Activated CD8-positive, alpha-beta memory T cell treated with anti-CD3 and anti-CD28 coated beads, Interleukin-2, amount 10 ng/mL, durations not matched to agents 7 days and 5 days (primary cell): ENCODE measurements at places on chromosomes 6 and 20. TPM values are rescaled to one million over a fixed set of nuclear protein-coding genes. Genes with fewer than 3 reads are reported as not detected.

Gene UNC5CL
- 1.3 TPM for total RNA-seq

DNA sequence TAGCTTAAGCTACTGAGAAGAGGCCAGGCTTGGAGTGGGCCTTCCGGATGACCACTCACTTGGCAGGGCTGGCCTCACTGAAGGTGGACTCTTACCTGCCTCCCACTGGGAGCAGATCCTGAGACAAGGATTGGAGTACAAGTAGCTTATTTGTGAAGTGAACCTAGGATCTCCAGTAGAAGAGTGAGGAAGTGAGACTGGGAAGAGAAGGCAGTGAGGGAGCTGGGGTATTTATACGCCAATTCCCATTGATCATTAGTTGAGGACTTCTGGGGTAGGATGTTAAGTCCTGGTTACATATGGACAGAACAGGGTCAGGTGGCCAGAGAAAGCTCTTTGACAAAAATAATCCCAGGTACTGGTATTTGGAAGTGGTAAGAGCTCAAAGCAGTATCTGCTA, 32.3 kb upstream of the RNF24 start:
- H3K36me3 ChIP-seq, result no peaks in the 10 kb centered on the region
- DNase-seq, result no peak
- H3K4me1 ChIP-seq, result no peaks in the 10 kb centered on the region
- no peak overlapping the region for H3K4me3 ChIP-seq
- H3K27ac ChIP-seq, result no peak overlapping the region
- peaks cover 5% of the 10 kb centered on the region for H3K27me3 ChIP-seq

GRCh38 chr6:98107801-98108200, 726.6 kb upstream of the POU3F2 start:
- H3K4me1 ChIP-seq, result no peaks in the 10 kb centered on the region
- no peaks in the 10 kb centered on the region for H3K27me3 ChIP-seq
- DNase-seq, result no peak
- H3K4me3 ChIP-seq, result no peak overlapping the region
- no peak overlapping the region for H3K27ac ChIP-seq

DNA sequence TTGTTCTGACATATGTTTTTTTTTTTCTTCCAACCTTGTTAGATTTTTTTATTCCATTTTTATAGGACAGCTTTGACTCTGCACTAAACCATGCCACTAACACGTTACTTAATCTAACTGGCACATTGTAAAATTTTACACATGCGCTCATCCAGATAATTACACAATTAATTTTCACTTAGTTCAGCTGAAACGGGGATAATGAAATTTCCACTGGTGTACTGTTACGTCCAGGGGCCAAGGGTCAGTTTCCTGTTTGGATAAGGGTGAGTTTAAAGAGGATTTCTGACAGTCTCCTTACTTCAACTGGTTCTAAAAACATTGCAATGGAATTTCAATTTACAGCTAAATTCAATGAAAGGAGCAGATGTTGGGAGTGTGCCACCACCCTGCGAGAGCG, 221.8 kb upstream of the CEP162 start:
- no peak for DNase-seq
- H3K27ac ChIP-seq, result no peak overlapping the region
- no peaks in the 10 kb centered on the region for H3K27me3 ChIP-seq
- H3K4me1 ChIP-seq, result no peaks in the 10 kb centered on the region
- no peak overlapping the region for H3K4me3 ChIP-seq

GRCh38 chr6:142470421-142470820, 168.6 kb downstream of the ADGRG6 start:
- DNase-seq, result no peak
- no peak overlapping the region for H3K27ac ChIP-seq
- no peaks in the 10 kb centered on the region for H3K36me3 ChIP-seq
- H3K4me3 ChIP-seq, result no peak overlapping the region
- no peaks in the 10 kb centered on the region for H3K4me1 ChIP-seq

Gene IP6K3
- total RNA-seq, result not detected

DNA sequence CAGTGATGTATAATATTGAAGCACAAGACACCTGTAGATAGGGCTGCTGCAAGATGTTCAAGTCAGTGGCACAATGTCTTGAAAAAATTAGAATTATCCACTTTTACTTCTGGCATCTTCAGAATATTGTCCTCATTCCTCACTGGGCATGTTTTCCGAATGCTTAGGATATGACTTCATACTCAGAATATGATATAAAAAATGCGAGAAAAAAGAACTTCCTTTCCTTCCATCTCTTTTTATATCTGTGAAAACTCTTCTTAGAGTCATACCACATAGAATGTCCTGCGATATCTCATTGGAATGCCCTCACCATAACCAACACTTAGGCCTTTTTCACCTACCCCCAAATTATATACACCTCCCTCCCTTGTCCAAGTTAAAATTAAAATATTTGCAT, 4.6 kb downstream of the MAS1L start:
- DNase-seq, result no peak
- peaks cover 27% of the 10 kb centered on the region for H3K27me3 ChIP-seq
- H3K27ac ChIP-seq, result no peak overlapping the region
- H3K4me3 ChIP-seq, result no peak overlapping the region

Gene TENT5A
- 3.7 TPM for total RNA-seq

Gene RPP21
- total RNA-seq, result 44.0 TPM

GRCh38 chr6:33929575-33930288, 125.9 kb upstream of the MLN start:
- no peak overlapping the region for H3K27ac ChIP-seq
- H3K4me1 ChIP-seq, result peaks cover 3% of the 10 kb centered on the region
- DNase-seq, result no peak
- H3K27me3 ChIP-seq, result peaks cover 28% of the 10 kb centered on the region

Gene RAET1G
- not detected for total RNA-seq

- peaks cover 22% of the 10 kb centered on the region for H3K27me3 ChIP-seq
- H3K4me1 ChIP-seq, result peaks cover 19% of the 10 kb centered on the region
- no peak overlapping the region for H3K4me3 ChIP-seq
- H3K27ac ChIP-seq, result no peak overlapping the region
These were observed 24.4 kb upstream of the EDN1 start for GRCh38 chr6:12265791-12266190.

DNA sequence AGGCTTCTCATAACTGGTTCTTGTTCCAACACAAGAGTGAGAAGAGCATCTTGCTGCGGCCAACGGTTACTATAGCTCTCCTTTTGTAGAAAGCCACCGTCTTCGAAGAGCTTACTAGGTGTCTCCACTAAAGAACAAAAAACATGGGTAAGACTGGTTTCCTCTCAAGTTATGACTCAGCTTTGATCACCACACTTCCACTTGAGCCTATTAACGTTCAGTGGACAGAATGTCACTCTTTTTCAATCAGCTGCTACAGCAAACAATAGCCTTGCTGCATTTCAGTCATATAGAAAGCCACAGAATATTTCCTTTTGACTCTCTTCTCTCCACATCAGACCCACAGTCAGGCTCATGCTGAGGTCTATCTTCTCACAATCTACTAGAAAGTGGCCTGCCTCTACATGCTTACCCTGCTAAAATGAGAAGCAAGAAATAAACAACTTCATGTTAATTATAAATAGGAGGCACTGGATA, 243.5 kb upstream of the PREP start:
- DNase-seq, result peak; percentile 92
- peak overlapping the region; percentile 60 for H3K4me3 ChIP-seq
- H3K36me3 ChIP-seq, result peaks cover 47% of the 10 kb centered on the region
- H3K27me3 ChIP-seq, result no peaks in the 10 kb centered on the region
- H3K4me1 ChIP-seq, result peaks cover 92% of the 10 kb centered on the region
- H3K27ac ChIP-seq, result peak overlapping the region; percentile 99

GRCh38 chr6:68638230-68638900, 3.3 kb downstream of the ADGRB3 start:
- DNase-seq, result no peak
- H3K27ac ChIP-seq, result no peak overlapping the region
- H3K4me3 ChIP-seq, result no peak overlapping the region
- no peaks in the 10 kb centered on the region for H3K36me3 ChIP-seq
- peaks cover 14% of the 10 kb centered on the region for H3K4me1 ChIP-seq

- no peaks in the 10 kb centered on the region for H3K36me3 ChIP-seq
- H3K27ac ChIP-seq, result no peak overlapping the region
- H3K4me1 ChIP-seq, result no peaks in the 10 kb centered on the region
- H3K27me3 ChIP-seq, result peaks cover 31% of the 10 kb centered on the region
- DNase-seq, result no peak
These were observed 50.8 kb upstream of the NRN1 start for GRCh38 chr6:6057442-6058053.

GRCh38 chr6:17233531-17233930, 47.6 kb upstream of the RBM24 start:
- H3K27ac ChIP-seq, result no peak overlapping the region
- DNase-seq, result no peak
- H3K36me3 ChIP-seq, result no peaks in the 10 kb centered on the region
- H3K27me3 ChIP-seq, result no peaks in the 10 kb centered on the region

DNA sequence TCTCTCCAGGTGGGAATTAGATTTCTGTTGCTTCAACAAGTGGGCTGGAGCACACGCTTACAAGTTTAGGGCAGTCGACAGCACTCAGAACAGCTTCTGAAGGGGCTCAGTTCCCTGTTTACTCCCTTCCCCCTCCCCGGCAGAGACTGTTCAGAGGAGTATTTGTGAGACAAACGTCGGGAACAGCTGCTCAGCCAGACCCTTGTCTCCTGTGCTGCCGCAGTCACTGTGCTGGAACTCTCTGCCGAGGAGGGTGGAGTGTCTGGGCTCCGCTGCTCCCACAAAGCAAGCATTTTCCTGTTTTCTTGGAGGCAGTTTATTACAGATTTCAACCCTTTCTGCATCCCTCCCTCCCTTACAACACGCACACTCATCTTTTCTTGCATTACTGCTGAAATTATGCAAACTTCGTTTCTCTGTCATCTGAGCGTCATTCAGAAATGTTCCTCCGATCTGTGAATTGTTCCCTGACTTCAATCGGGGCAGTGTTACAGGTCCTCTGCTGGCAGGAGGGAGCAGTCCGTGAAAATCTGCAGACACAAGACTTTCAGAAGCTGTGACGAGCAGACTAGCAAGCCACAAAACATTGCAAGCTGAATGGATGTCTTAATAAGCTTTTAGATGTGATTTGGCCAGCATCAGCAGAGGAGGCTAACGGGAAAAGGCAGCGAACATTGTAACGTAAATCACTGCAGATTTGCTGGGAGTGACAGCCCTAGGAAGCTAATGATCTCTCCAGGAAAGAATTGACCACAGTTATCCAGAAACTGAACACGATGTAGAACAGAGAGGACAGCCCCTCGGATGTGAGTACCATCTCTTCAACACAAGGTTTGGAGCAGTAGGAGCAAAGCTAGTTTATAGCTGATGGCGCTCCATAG, 76.2 kb downstream of the LYRM2 start:
- DNase-seq, result no peak
- peaks cover 15% of the 10 kb centered on the region for H3K27me3 ChIP-seq
- no peaks in the 10 kb centered on the region for H3K36me3 ChIP-seq
- no peak overlapping the region for H3K27ac ChIP-seq

DNA sequence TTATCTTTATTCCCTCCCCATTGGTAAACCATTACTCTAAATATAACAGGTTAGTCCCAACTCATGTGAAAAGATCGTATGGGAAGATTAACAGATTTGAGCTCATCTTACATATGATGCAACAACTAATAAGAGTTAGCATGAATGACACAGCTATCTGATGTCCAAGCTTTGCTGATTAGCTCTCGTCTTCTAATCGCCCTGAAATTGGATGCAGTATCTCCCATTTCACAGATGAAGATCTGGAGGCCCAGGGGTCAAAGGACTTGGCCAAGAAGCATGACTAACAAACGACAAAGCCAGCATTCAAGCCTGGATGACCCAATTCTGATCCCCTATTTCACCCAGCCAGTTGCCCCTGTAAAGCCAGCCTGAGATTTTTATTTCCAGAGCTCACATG, 8.4 kb upstream of the BMP7 start:
- peaks cover 42% of the 10 kb centered on the region for H3K27me3 ChIP-seq
- no peaks in the 10 kb centered on the region for H3K4me1 ChIP-seq
- H3K36me3 ChIP-seq, result no peaks in the 10 kb centered on the region
- no peak overlapping the region for H3K27ac ChIP-seq

Gene CRISP3
- not detected for total RNA-seq

- peaks cover 38% of the 10 kb centered on the region for H3K27me3 ChIP-seq
- H3K27ac ChIP-seq, result no peak overlapping the region
- DNase-seq, result no peak
These were observed 12.7 kb upstream of the JAG1 start for GRCh38 chr20:10686356-10687133.

Gene MAS1
- total RNA-seq, result not detected

DNA sequence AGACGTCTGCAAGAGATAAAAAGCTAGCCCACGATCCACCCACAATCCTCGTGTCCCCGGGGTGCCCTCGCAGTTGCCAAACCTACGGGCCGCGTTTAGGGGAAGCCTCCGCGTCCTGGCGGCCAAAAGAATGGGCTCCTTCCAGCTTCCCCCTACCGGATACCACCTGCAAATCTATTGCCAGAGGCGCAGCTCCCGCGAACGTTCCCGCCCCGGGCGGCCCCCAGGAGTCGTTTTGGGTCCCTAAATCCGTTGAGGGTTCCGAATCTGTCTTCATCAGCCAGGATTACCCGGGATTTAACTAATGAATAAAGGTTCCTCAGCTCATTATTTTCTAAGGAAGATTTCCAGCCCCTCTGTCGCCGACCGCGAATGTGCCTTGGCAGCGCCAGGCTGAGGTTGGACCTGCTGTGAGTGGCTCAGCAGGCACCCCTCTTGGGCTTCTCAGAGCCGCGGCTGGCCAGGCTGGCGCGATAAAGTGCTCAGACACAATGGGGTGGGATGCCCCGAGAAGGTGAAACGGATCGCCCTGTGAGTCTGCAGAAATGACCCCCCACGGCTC, 2.8 kb upstream of the VSX1 start:
- no peak for DNase-seq
- H3K36me3 ChIP-seq, result peaks cover 2% of the 10 kb centered on the region
- no peak overlapping the region for H3K4me3 ChIP-seq
- H3K27me3 ChIP-seq, result peaks cover 61% of the 10 kb centered on the region
- H3K4me1 ChIP-seq, result peaks cover 10% of the 10 kb centered on the region

Gene TFAP2B
- not detected for total RNA-seq

DNA sequence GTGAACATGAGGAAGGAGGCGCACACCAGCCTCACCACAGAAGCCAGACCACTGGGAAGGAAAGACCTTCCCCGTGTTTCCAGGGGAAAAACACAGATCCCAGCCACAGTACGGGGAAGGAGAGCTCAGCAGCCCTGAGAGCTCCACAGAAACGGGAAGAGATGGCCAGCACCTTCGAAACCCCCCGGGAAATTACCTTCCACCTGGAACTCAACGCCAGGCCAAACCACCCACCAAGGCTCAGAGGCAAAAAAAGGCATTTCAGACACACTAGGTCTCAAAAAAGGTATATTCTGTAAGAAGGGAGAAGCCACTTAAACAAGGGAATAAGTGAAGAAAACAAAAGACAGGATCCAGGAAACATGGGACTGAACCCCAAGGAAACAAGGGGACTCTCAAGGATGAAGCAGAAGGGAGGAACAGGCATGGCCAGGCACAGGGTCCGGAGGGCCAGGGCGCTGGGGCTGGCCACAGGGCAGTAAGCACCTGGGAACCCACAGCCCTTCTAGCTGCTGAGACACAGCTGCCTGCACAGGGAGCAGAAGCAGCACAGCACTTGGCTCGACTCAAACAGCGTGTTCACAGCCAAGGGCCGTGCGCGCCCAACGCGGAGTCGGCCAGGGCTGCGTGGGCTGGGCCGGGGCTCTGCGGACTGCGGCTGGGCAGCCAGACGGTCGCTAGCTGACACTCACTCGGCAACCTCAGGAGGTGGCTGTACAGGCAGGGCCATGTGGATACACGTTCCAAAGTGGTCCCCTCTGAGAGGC, 44.6 kb downstream of the TAF4 start:
- H3K27ac ChIP-seq, result no peak overlapping the region
- H3K27me3 ChIP-seq, result no peaks in the 10 kb centered on the region
- peaks cover 2% of the 10 kb centered on the region for H3K4me1 ChIP-seq
- H3K4me3 ChIP-seq, result no peak overlapping the region
- DNase-seq, result no peak
- peaks cover 2% of the 10 kb centered on the region for H3K36me3 ChIP-seq

GRCh38 chr20:13101706-13102105, 92.9 kb downstream of the SPTLC3 start:
- peaks cover under 1% of the 10 kb centered on the region for H3K27me3 ChIP-seq
- H3K36me3 ChIP-seq, result no peaks in the 10 kb centered on the region
- DNase-seq, result no peak
- H3K4me1 ChIP-seq, result no peaks in the 10 kb centered on the region
- no peak overlapping the region for H3K27ac ChIP-seq
